Stimulated activated CD4-positive, alpha-beta T cell treated with anti-CD3 and anti-CD28 coated beads, Interleukin-12 subunit alpha, Interleukin-12 subunit beta, amount 100 ng/mL, for 24 hours (primary cell): ENCODE measurements at places on chromosomes 12 and 14.

DNA sequence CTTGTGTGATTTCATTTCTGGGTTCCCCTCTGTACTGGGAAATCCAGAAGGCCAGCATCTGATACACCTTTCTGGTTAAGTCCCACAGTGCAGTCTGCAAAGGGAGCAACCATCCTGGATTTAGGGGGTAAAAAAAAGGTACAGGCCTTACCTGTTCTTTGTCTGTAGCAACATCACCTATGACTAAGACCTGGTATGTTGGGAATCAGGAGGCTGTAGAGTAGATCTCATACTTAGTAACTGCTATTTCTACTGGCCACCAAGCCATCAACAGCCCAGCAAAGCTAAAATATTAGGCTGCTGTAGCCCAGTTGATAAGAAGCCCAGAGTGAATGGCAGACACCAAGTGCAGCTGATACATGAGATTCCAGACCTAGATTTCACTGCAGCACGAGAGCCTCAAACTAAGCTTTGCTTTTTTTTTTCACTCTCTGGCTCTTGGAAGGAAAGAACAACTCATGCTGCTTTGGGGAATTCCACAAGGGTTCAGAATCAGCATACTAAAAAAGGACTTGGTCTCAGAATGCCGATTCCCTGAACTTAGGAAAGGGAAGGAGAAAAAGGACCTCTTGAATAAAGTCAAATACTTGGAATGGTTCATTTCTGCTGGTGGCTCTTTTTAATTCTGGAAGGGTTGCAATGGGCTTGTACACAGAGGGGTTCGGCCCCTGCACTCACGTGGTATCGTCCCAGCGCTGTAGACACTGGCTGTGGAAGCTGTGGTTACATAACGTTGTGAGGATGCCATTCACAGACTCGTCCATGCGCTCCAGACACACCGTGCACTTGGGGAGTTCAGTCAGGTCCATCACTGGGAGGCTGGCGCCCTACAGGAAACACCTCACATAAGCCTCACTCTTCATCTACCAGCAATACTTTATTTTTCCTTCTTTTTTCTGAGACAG lies 20.5 kb downstream of the BRAP start:
- no peak for DNase-seq

GRCh38 chr12:31019976-31020375 lies 53.7 kb upstream of the DDX11 start:
- DNase-seq, result no peak

DNA sequence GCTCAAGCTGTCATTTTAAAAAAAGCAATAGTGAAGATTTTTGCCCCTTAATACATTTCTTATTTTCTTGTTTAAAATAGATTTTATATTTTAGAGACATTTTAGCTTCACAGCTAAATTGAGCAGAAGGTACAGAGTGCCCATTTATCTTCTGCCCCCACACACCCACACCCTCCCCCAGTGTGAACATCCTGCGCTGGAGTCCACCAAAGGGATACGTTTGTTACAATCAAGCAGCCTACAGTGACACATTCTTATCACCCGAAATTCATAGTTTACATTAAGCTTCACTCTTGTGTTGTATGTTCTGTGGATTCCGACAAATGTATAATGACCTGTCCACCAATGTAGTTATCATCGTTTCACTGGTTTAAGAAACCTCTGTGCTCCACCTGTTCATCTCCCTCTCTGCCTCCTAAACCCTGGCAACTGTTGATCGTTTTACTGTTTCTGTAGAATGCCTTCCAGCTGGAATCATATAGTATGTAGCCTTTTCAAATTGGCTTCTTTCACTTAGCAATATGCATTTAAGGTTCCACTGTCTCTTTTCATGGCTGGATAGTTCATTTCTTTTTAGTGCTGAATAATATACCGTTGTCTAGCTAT lies 91.0 kb upstream of the TRAF3 start:
- DNase-seq, result no peak

GRCh38 chr12:110351119-110351518 lies 52.4 kb downstream of the ANAPC7 start:
- DNase-seq, result no peak

DNA sequence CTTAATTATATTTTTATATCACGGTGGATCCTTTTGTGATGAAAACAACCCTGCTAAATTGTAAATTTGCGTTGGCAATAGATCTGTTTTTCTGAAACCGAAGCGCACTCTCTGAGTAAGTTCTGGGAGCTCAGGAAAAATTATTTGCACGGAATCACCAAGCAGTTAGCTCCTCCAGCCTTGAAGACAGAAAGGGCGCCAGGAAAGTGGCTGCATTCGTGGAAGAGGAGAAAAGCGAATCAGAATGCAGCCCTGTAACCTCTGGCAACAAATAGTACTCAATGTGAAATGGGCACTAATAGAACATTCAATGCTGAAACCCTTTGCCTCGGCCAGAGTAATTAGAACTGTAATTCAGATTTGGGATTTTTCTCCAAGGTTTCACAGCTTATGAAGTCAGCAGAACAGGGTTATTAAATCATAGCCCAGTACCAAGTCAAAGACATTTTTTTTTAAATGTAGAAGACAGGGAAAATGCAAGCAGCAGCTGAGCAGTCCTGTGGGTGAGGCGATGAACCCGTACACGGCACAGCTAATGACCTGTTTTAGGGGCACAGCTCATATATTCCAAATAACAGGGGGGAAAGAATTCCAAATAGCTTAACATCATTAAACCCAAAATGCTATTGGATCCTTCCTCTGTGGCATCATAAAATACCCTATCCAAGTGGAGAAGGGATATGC lies 251.4 kb downstream of the EGLN3 start:
- no peak for DNase-seq

- no peak for DNase-seq
Measured at GRCh38 chr14:30225176-30225575, 297.5 kb upstream of the PRKD1 start.

GRCh38 chr12:117444781-117445180 lies 83.4 kb upstream of the NOS1 start:
- no peak for DNase-seq

DNA sequence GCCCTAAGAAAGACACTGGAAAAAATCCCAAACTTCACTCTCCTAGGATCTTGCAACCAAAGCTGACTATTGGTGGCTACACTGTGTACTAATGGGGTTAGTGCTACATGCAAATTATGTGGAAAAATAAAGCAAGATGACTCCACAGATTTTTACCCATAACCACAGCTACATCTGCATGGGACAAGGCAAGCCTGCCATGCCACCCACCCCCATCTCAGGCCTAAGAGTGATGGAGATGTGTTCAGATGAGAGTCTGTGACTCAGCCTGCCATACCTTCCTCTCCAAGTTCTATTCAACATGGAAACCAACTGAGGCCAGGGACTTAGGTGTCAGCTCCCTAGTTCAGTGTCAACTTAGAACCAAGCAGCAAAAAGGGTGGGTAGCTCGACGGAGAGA lies 206.2 kb downstream of the PELI2 start:
- DNase-seq, result no peak

DNA sequence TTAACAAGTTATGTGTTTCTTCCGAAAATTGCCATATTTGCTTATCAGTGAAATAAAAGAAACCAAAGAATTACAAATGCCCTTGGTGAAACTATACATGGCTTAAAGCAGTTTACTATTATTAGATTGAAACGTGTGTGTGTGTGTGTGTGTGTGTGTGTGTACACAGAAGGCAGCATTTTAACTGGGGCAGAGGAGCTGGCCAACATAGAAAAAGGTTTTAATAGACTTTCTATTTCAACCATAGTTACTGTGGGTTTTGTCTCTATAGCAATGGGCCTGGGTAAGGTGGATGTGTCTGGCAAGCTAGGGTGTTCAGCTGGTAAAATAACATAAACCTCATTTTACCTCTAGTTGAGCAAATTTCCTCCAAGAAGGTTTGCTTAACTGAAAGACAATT lies 6.5 kb downstream of the PRICKLE1 start:
- no peak for DNase-seq

- no peak for DNase-seq
Measured at GRCh38 chr12:69348162-69348938, at the start of gene LYZ. TSS of gene LYZ (plus strand) at chr12:69348381. CDS start at chr12:69348409, 28 bp downstream.

DNA sequence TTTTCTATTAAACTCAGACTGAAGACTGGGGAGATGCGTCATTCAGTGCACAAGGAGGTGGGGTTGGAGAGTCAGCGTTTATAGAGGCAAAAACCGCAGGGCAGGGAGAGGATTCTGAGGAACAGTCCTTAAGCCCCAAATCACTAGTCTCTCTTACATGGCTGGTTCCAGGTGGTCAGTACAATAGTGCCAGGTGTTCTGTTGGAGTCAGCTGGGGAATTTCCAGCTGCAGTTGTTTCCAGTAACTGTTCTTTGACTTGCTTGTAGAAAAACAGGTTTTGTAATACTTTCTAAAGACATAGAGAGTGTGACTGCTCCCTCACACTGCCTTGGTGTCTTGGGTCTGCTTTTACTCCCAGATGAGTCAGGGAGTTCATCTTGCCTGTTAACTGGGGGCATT lies 192.2 kb downstream of the TMTC3 start:
- DNase-seq, result no peak

- DNase-seq, result no peak
Measured at GRCh38 chr14:50823762-50824636, 7.0 kb downstream of the NIN start.

DNA sequence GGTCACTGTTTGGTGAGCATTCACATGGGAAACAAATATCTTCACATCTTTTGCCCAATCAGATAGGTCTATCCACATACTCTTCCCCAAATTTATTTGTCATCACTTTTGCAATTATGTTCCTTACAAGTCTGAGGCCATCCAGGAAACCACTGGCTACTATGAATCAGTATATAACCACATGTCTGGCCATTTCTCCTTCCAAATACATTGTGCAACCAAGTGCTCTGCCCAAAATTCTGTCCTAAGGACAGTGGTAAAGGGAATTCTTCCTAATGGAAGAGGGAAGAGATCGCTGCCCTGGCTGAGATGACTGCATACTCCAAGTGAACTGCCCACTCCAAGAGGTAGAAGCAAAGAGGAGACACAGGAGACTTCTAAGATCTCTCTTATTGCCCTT lies 148.9 kb upstream of the MAX start:
- DNase-seq, result no peak

DNA sequence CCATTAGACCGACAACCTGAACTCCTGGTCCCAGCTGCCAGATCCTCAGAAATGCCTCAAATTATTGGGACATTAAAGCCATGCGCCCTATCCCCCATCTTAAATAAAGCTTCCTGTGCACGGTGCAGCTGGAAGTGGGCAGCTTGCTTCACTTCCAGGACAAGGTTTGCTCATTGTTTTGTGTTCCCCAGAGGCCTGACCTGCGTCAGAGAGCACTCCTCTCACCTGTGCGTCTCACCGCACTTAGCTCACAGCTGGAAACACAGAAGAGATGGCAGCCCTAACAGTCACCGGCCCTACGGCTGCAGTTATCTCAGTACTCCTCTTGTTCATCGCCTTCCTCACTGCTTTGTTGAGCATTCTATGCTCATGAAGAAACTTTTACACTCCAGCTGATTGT lies 135.5 kb downstream of the ANO2 start:
- no peak for DNase-seq

GRCh38 chr12:49133014-49133413 lies 1.8 kb upstream of the TUBA1B start:
- no peak for DNase-seq

- no peak for DNase-seq
Measured at GRCh38 chr12:104297477-104298113, 5.9 kb upstream of the EID3 start.

DNA sequence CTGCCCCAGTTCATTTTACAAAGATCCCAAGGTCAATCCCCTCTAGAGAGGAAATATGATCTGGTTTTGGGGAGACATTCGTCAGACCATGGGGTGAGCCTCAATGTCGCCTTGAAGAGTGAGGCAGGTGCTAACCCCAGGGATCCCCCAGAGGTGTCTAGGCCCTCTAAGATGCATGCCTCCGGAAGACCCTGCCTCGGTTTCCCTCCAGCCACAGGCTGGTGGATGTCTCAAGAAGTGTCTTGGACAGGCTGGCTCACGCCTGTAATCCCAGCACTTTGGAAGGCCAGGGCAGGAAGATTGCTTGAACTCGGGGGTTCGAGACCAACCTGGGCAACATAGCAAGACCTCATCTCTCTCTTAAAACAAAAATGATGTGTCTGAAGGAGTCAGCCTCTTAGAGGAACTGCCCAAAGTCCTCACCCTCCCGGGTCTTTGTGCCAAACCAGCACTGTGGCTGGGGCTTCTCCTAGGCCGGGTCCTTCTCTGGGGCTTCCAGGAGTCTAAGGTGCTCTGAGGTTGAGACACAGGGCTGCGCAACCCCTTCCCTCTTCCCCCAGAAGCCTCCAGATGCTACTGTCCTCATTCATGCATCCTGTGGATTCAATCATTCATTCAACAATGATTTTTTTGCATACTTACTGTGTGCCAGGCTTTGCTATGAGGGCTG lies 24.7 kb upstream of the BEGAIN start:
- no peak for DNase-seq

GRCh38 chr14:99518441-99519346 lies 37.5 kb downstream of the CCNK start:
- DNase-seq, result peak; percentile 78

- no peak for DNase-seq
Measured at GRCh38 chr12:31000751-31001150, 72.9 kb upstream of the DDX11 start.

GRCh38 chr12:122322501-122322900 lies 56.2 kb upstream of the VPS33A start:
- DNase-seq, result no peak

DNA sequence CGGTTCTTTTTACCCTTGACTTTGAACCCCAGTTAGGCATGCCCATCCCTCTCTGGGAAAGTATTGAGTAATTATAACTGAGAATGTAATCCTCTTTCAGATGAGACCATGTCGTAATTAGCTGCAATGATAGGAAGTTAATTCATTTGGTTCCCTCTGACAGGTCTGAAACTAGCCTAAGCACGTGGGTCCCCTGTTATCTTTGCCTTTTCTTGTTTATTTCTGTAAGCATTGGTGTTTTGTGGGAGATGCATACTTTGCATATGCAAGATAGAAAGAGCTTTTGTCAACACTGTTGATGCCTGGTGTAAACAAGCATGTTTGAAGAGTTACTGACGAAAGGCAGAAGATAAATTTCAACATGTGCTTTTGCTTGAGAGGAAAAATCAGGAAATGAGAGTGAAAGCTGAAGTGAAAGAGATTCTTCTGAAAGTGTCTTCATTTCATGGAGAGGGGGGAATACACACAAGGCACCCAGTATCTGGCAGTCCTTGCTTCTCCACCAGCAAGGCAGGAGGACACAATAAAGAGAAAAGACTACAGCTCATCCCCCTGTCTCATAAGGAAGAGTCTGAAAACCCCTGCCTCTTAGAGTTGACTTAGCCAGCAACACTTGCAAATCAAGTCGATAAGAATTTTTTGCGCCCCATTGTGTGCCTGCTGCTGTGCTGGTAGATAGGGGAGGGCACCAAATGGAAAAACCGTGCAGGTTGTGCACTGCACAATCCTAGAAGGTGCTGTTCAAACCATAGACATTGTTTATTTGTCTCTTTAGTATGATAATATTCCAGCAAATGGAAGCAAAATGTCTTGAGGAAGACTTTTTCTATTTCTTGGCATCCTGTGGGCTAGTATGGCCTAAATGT lies 77.8 kb downstream of the SLC24A4 start:
- DNase-seq, result no peak
